ENCODE measurements at places on chromosomes 6 and 20.

DNA sequence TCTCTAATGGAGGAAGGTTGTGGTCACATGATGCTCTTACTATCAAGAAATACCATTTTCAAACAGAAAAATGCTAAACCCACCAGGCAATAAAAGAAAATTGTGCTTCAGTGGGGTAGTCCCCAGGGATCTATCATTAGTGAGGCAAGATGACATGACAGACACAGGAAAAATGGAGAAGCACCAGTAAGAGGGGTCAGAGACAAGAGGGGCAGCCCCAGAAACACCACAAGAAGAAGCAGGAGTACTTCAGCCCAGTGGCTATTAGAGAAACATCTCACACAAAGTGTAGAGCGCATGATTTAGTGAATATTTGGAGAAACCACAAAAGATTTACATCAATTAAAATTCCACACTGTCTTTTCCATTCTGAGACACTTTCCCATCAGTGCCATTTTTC lies 10.2 kb upstream of the TMEM200A start:
- DNase-seq: no peak

DNA sequence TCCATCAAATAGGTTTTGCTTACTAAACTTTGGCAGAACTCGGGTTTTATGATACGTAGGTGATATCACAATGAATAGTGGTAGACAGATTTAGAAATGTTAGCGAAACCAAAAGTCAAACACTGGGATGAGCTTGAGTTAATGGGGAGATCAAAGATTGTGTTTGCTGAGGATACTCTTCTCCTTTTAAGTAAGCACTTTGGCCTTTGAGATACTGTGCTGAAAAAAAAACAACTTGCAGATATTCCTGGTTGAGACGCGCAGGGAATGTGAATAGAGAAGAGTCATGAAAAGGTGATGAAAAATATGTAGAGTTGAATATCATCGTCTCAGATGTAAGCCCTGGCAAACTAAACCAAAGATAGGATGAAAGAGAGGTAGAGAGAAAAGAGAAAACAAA lies 48.3 kb downstream of the TRMT11 start:
- DNase-seq: no peak

GRCh38 chr20:52840041-52840440 lies 132.1 kb upstream of the TSHZ2 start:
- DNase-seq: no peak

- peak; percentile 24 for DNase-seq
Measured at GRCh38 chr6:24431045-24431451, 28.3 kb downstream of the MRS2 start.

DNA sequence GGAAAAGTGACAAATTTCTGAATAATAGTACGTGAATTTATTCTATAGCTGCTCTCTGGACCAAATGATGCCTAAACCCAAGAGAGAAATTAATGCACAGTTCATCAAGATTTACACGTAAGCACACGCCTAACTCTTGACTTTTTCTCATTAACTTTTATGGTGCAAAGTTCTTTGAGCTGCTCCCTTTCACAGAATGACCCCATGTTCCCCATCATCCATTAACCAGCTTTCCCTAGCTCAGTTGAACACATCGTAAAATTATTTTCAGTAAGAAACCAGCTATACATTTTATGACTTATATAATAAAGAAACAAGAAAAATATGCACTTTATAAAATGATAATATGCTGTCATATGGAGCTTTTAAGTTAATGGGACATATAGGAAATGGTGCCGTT lies 54.3 kb downstream of the ID4 start:
- DNase-seq: no peak

GRCh38 chr20:60238992-60239660 lies 280.9 kb downstream of the CDH26 start:
- no peak for DNase-seq

- DNase-seq: no peak
Measured at GRCh38 chr20:18009116-18009515, 40.3 kb downstream of the MGME1 start.

DNA sequence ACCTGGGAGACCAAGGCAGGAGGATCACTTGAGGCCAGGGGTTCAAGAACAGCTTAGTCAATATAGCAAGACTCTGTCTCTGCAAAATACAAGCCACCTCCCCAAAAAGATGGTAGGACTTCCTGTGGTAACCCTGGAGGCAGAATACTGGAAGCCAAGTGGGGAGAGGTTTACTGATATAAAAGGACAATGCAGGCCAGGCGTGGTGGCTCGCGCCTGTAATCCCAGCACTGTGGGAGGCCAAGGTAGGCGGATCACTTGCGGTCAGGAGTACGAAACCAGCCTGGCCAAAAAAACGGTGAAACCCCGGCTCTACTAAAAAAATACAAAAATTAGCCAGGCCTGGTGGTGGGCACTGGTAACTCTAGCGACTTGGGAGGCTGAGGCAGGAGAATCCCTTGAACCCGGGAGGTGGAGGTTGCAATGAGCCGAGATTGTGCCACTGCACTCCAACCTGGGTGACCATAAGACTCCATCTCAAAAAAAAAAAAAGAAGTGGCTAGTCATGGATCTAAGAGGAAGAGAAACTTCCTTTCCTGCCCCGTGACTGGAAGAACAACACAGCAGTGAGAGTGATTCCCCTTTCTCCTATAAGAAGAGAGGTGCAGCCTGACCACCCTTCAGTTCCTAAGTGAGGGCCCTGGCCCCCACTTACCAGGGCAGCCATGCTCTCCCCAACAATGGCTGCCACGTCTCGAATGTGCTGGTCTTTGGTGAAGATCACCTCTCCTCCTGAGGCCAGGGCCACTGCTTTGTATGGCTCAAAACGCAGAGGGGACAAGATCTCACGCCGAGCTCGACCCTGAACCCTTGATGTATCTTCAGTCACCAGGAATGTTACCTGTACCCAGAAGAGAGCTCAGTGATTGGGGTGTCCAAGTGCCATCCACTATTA lies 6.2 kb downstream of the SAPCD1 start:
- no peak for DNase-seq

- no peak for DNase-seq
Measured at GRCh38 chr6:33079580-33079979, 3.8 kb downstream of the HLA-DPB1 start.

- no peak for DNase-seq
Measured at GRCh38 chr6:8082954-8083858, 19.0 kb upstream of the BLOC1S5 start.

DNA sequence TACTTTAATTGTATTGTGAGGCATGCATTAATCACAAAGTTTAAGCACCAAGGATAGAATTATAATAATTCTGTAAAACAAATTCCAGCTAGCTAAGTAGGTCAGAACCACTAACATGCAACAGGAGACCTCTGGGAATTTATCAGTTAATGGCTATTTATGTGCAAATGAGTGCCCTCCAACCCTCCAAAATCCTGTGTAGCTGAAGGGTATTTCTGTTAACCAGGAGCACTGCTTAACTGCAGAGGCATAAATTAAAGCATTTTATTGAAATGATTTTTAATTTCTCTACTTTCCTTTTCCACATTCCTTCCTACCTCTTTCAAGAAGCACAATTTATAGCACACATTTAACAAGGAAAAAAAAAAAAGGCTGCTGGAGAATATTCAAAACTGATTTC lies 77.0 kb downstream of the MMS22L start:
- DNase-seq: no peak

- DNase-seq: no peak
Measured at GRCh38 chr6:37625591-37626374, 71.9 kb downstream of the MDGA1 start.

DNA sequence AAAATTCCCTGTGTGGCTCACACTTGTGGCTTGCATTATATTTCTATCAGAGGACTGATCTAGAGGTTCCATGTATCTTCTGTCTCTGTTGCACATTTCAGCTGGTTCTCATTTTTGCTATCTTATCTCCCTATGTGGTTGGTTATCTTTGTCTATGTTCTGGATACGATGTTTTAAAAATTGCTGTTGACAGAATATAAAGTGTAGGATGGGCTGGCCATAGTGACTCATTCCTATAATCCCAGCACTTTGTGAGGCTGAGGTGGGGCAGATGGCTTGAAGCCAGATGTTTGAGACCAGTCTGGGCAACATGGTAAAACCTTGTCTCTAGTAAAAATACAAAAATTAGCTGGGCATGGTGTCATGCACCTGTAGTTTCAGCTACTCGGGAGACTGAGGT lies 9.9 kb upstream of the ULBP3 start:
- DNase-seq: no peak

- DNase-seq: no peak
Measured at GRCh38 chr20:1819311-1820137, 75.7 kb upstream of the SIRPA start.

DNA sequence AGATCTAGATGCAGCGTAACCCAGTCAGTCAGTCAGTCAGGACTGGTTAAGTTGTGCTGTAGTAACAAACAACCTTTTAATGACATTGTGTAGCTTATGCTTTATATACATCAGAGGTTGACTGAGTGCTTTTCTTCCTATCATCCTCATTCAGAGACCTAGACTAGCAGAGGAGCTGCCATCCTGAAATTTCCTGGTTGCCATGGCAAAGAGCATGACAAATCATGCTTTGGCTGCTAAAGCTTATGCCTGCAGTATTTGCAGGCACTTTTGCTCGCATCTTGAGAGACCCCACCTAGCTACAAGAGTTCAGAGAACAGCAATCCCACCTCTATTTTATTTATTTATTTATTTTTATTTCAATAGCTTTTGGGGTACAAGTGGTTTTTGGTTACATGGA lies 244.0 kb downstream of the BTBD3 start:
- DNase-seq: no peak

- DNase-seq: no peak
Measured at GRCh38 chr6:98039904-98040607, 757.0 kb upstream of the MMS22L start.

DNA sequence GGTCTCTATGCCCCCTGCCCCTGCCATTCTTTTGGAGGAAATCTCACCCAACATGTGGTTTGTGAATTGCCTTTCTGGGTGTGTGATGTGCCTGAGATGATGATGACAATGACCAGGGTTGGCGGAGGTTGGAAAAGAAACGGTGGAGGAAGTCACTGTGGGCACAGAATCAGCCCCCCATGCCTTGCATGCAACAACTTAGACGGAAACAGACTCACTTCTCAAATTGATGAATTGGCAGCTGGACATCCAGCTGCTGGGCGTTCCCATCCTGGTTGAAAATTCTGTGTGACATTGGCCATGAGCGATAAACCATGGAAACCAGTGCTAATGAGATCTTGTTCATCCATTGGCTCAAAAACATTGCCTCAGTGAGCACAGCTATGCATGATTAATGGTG lies 95.8 kb upstream of the LY86 start:
- no peak for DNase-seq

GRCh38 chr20:10581823-10582222 lies 92.0 kb downstream of the JAG1 start:
- peak; percentile 44 for DNase-seq

DNA sequence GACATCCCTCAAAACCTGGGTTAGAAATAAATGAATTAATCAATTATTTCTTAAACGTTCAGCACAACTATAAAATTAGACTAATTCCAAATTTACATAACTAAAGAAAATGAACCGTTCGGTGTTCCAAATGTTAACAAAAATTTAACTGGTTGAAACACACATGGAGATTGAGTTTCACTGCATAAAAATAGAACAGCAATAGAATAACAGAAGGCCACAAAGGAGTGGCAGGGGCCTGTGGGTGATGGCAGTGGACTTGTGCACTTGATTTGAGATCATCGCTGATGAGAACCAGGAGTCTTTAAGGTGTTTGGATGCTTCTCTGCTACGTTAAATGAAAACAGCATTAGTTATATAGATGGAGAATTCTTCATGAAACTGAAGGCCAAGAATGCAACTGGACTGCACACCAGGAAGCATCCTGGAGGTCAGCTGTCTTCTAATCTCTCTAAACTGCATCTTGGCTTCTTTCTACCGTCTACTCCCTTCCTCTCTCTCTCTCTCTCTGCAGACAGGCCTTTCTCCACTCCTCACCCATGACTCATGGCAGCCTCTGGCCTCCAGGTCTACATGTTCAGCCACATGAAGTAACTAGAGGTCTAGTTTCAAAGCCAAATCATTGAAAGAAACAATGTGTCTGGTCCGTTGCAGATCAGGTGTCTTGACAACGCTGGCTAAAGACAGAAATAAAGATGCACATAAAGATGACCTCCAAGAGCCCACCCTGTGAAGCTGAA lies 111.3 kb downstream of the SIM1 start:
- no peak for DNase-seq

GRCh38 chr6:30893001-30893591 lies 8.8 kb downstream of the DDR1 start:
- DNase-seq: no peak

DNA sequence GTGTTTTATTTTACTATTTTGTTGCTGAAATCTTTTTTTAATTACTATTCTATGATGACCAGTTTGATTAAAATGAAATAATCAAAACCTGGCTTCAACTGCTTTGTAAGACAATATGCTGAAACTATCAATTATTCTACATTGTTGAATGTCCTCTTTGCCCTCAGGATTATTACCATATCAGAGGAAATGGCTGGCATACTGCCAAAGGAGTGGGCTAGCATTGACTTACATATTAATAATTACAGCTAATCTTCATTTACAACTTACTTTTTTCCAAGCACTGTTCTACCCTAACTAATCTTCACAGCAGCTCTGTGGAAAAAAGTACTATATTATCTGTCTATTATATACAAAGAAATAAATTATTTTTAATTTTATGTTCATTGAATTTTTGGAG lies 560.5 kb downstream of the BCKDHB start:
- DNase-seq: no peak

DNA sequence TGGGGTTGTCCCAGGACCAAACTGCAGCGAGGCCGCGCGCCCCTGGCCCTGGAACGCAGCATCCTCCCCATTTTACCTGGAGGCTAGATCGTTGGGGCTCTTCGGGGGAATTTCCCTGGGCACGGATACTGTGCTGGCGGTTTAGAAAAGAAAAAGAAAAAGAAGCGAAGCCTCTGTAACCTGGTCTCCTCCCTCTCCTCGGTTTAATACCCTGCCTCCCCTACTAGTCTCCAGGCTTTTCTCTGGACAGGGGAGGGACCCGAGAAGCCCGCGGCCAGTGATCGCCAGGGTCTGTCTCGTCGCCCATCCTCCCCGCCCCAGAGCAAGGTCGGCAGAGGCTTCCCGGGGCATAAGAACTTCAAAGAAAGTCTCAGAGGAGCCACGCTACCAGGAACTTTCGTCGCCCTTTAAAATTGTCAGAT lies 6.1 kb upstream of the LAMP5 start:
- DNase-seq: no peak

DNA sequence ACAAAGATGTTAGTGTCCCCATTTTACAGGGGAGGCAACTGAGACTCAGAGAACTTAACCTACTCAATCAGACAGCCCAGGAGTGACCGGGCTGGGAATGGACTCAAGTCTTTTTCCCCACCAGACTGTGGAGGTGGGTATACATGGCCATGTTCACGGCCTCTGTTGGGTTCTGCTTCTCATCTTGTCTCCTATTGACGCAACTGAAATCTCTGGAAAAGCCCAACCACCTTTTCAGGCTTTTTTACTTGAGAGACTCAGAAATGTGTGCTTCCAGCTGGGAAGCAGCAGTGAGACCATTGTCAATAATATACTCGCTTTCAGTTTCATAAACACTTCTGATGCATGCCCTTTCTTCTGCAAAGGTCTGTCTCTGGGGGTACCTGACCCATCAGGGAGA lies 70.7 kb downstream of the SOBP start:
- no peak for DNase-seq

GRCh38 chr6:10963113-10963512 lies 76.3 kb downstream of the SYCP2L start:
- no peak for DNase-seq

Data from NCI-H526 treated with DMSO at 0.1 percent for 48 hours (cell line).